ENCODE measurements at places on chromosomes 16 and 17. TPM values are rescaled to one million over a fixed set of nuclear protein-coding genes. Genes with fewer than 3 reads are reported as not detected.

The CES5A gene
- polyA plus RNA-seq: not detected

The KRTAP9-8 gene
- not detected for polyA plus RNA-seq

DNA sequence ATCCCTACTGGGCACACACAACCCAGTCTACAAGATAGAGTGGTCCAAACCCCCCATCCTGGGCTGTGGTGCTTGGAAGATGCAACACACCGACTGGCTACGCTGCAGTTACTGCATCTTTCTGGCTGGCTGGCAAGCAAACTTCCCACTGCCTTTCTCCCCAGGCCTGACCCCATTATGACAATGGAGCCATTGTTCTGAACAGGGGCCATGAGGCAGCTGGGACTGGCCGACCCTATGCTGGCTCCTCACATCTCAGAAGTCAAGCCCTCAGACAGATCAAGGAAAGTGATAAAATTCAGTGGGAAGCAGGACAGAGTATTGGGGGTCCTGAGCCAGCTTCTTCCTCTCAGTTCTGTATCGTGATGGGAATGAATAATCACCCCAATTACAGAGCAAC, 364.1 kb upstream of the ASIC2 start:
- no peak for DNase-seq

DNA sequence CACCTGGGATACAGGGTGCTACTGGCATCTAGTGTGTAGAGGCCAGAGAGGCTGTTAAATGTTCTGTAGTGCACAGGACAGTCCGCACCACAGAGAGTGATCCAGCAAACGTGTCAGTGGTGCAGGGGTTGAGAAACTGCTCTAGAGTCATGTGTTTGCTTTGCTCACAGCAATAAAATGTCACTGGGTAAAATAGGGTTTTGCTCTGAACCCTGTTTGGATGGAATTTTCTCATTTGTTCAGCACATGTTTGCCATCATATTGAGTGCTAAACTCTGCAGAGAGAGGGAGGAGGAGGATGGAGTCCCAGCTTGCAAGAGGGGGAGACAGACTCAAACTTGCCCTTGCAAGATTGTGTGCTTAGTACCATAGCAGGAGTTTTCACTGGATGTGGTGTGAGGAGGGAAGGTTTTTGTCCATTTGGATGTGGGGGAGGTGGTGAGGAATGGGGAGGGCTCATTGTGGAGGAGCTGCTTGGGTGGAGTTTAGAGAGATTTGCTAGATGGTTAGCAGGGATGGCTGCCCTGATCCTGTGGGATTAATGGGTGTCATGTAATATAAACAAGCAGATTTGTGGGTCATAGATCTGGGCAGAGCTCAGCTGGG, 11.8 kb downstream of the PLCG2 start:
- DNase-seq: no peak

DNA sequence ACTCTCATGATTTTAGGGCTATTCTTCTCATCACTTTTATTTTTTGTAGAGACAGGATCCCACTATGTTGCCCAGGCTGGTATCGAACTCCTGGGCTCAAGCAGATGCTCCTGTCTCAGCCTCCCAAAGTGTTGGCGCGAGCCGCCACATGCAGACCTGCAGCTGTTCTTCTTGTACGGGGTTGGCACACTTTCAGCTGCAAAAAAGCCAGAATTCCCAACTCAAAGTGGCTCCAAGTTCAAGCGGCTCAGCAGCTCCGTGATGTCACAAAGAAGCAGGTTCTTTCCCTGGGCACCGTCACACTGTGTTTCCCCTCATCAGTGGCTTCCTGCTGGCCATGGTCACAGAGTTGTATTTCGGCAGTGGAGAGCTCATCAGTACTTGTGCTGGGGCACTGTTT, 6.7 kb upstream of the SBK1 start:
- no peak for DNase-seq

DNA sequence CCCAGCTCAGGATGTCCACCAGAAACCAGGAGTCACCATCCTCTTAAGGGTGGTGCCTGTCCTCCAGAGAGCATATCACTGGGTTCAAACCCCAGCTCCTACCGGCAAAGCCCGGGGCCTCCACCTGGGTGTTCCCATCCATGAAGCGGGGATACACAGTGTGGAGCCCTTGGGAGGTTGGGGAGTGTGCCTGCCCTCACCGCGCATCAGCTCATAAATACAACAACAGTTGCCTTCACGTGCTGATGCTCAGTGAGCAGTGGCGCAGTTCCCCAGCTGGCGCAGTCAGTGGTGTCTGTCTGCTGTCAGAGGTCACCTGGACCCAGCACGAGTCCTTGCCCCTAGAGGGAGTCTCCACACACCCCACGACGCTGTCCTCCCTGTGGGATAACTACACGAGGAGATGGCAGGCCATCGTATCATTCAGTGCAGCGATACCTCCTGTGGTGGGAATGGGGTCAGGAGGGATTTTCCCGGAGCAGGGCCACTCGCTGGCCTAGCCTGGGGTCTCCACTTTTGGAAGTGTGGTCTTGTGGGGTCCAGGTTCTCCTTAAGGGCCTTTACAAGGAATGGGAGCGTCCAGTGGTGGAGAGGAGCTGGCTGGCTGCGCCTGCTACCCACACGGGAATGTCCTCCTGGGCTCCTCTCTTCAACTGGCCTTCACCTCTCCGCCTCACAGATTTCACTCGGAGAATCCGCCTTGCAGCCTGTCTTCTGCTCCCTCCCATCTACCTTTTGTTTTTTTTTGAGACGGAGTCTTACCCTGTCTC, 2.3 kb upstream of the ELOB start:
- no peak for DNase-seq

DNA sequence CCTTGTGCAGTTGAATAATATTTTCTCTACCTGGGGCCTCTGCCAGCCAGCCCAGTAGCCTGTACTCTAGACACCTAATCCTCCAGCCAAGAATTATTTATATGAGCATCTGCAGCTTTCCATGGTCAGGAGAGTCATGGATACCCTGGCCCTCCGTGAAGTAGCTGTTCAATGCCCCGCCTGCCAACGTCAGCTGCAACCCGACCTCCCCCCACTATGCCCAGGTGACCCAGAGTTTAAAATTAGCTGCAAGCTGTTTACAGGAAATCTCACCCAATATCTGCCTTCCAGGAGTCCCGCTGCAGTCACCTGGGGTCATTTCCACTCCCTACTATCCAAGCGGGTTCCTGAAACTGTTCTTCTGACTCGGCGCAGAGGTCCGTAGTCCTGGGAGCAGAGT, 12.3 kb downstream of the SDR42E2 start:
- DNase-seq: no peak

DNA sequence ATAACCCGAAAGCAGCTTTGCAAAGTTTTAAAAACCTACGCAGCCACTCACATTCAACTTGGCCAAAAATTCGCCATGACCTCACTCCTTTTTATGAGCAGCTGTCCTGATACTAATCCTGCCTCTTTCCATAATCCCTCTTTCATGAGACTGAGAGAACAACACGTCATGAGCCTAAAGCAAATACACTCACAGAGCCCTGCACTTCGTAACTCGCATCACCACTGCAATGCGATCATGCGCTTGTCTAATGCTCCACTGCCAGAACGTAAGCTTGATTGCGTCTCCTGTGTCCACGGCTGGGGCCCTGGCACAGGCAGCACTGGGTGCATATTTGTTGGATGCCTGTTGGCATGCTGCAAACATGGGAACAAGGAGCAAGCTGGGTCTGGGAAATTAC, 36.2 kb downstream of the CDRT4 start:
- no peak for DNase-seq

DNA sequence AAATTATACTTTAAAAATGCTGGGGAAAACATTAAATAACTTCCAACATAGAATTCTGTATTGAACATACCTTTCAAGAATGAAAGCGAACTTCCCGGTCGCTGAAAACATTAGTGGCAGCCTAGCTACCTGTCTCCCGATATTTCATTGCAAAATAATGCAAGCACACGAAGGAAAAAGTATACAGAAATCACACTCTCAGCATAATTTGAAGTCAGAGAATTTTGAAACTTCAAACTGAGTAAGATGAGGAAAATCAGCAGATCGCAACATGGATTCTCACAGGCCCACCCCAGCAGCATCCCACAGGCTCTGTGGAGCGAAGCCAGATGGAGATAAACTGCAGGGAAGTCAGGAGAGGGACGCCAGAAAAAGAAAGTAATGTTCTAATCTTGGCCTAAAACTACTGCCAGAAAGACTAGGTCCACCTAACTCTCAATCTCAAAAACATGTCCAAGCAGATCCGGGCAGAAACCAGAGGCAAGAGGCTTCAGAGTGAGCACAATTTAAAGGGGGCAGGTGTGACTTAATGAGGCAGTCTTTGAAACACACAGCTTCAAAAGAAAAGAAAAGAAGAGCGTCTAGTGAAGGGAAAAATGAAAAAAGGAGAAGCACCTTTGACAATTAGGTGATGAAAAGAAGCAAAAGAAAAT, 4.8 kb upstream of the GOSR1 start:
- no peak for DNase-seq
